T-helper 2 cell treated with Interferon-gamma antibody and Interleukin-4, amounts not matched to agents 100 ng/mL and 5 ng/mL, for 36 hours (primary cell): ENCODE measurements at places on chromosomes 6 and 20. TPM values are rescaled to one million over a fixed set of nuclear protein-coding genes. Genes with fewer than 3 reads are reported as not detected.

The VPS16 gene
- 47.4 and 50.5 TPM in 2 replicates for total RNA-seq

The SLC32A1 gene
- total RNA-seq: not detected in 2 replicates

The CYP39A1 gene
- not detected in 2 replicates for total RNA-seq

The DEFB124 gene
- total RNA-seq: not detected in 2 replicates

The HLA-DOB gene
- 6.5 and 6.9 TPM in 2 replicates for total RNA-seq

The EEF1A1 gene
- 8,824 and 8,837 TPM in 2 replicates for total RNA-seq
